ENCODE measurements at places on chromosomes 7 and 10.

GRCh38 chr10:93715345-93715744 is 13.0 kb upstream of the FRA10AC1 start:
- H3K27ac ChIP-seq = no peak overlapping the region
- no peaks in the 10 kb centered on the region for H3K36me3 ChIP-seq
- H3K4me1 ChIP-seq = no peaks in the 10 kb centered on the region
- H3K27me3 ChIP-seq = no peaks in the 10 kb centered on the region
- no peak overlapping the region for H3K4me3 ChIP-seq
- no peak for DNase-seq

GRCh38 chr10:69119896-69120295 is 4.1 kb upstream of the VPS26A start:
- no peaks in the 10 kb centered on the region for H3K36me3 ChIP-seq
- no peak for DNase-seq
- no peak overlapping the region for H3K27ac ChIP-seq
- H3K4me1 ChIP-seq = peaks cover 5% of the 10 kb centered on the region
- no peaks in the 10 kb centered on the region for H3K27me3 ChIP-seq

DNA sequence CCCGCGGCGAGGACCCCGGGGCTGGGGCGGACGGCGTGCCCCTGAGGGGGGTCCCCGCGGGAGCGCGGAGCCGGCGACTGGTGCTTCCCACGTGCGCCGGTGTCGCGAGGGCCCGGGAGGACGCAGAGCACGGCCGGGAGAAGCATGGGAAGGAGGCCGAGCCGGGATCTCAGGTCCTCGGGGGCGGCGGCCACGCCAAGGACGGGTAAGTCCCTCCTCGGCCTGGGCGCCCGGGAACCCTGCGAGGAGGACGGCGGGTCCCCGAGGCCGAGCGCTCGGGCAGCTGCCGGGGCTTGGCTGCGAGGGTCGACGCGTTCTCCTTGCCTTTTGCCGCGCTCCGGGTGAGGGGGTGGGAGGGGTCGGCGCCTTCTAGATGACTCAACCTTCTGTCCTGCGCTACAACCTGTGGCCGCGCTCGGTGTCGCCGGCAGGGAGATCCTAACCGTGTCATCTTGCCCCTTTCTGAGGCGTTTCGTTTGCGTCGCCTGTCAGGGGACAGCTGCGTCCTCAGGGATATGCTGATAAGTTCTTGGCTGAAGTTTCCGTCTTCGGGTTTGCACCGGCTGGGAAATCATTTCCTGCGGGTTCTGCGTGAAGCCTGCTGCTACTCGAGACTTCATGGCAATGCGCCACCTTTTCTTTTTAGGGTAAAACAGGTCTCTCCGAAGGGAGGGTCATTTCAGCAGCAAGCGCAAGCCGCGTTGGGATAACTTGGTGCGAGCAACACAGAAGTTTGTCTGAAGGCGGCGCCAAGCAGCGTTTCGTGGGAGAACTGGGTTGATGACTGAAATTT is 529 bp downstream of the TASOR2 start:
- peak overlapping the region; percentile 96 for H3K4me3 ChIP-seq
- H3K36me3 ChIP-seq = no peaks in the 10 kb centered on the region
- DNase-seq = peak; percentile 62
- peak overlapping the region; percentile 66 for H3K27ac ChIP-seq
- peaks cover 16% of the 10 kb centered on the region for H3K4me1 ChIP-seq
- no peaks in the 10 kb centered on the region for H3K27me3 ChIP-seq

GRCh38 chr7:23235813-23236221 is 10.8 kb upstream of the GPNMB start:
- no peak overlapping the region for H3K4me3 ChIP-seq
- no peak overlapping the region for H3K27ac ChIP-seq
- H3K36me3 ChIP-seq = no peaks in the 10 kb centered on the region
- H3K27me3 ChIP-seq = no peaks in the 10 kb centered on the region

DNA sequence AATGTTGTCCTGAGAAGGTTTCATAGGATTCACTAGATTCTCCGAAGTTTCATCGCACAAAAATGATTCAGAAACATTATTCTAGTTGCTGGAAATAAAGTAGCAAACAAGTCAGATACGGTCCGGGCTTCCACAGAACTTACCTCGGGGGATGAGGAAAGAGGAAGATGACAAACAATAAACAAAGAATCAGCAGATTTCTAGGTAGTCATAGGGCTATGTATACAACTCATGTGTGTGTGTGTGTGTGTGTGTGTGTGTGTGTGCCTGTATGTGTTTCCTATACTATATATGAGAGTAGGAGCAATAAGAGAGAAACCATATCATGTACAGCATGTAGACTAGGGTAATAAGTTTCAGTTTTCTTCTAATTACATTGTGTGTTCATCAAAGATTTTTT is 16.5 kb downstream of the TMEM236 start:
- no peaks in the 10 kb centered on the region for H3K4me1 ChIP-seq
- no peaks in the 10 kb centered on the region for H3K27me3 ChIP-seq
- H3K4me3 ChIP-seq = no peak overlapping the region
- H3K27ac ChIP-seq = no peak overlapping the region
- DNase-seq = no peak

DNA sequence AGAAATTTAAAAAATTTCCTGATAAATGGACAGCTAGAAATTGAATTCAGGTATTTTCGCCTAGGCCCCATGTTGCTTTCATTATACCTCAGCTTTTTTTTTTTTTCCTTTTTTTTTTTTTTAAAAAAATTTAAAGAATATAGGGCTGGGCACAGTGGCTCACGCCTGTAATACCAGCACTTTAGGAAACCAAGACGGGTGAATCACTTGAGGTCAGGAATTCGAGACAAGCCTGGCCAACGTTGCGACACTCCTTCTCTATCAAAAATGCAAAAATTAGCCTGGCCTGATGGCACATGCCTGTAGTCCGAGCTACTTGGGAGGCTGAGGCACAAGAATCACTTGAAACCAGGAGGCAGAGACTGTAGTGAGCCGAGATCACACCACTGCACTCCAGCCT is 334.0 kb downstream of the SORCS1 start:
- H3K4me1 ChIP-seq = no peaks in the 10 kb centered on the region
- no peak overlapping the region for H3K4me3 ChIP-seq
- H3K27me3 ChIP-seq = no peaks in the 10 kb centered on the region
- no peak for DNase-seq
- no peaks in the 10 kb centered on the region for H3K36me3 ChIP-seq
- no peak overlapping the region for H3K27ac ChIP-seq

GRCh38 chr10:77461636-77462296 is 175.8 kb downstream of the KCNMA1 start:
- no peak overlapping the region for H3K27ac ChIP-seq
- no peak for DNase-seq
- H3K4me1 ChIP-seq = no peaks in the 10 kb centered on the region
- no peak overlapping the region for H3K4me3 ChIP-seq
- H3K27me3 ChIP-seq = no peaks in the 10 kb centered on the region

DNA sequence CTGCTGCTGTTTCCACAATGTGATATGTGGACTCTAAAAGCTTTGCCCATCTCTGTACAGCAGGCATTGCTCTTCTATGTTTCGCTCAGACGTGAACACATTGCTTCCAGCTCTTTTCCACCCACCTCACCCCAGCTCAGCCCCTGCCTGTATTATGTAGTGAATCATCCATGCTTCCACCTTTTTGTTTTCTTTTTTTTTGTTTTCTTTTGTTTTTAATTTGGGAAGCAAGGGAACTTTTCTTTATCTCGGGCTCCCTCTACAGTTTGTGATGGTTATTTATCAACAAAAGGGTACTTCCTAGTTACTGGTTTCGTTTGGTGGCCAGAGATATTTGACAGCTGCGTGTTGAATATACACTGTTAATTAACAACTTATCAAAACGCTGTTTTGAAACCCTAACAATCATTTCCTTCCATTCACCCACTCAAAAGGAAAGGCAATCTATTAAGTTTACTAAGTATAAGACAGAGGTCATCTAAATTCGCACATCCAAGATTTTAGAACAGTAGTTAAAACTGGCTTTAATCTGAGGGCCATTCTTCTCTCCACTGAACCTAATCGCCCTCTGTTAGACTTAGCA is 127.9 kb upstream of the STK17A start:
- no peaks in the 10 kb centered on the region for H3K4me1 ChIP-seq
- H3K27ac ChIP-seq = no peak overlapping the region
- no peak for DNase-seq
- H3K4me3 ChIP-seq = no peak overlapping the region
- no peaks in the 10 kb centered on the region for H3K36me3 ChIP-seq

Data from body of pancreas (tissue), 4 donors.